ENCODE measurements at places on chromosomes 7 and 10.

- DNase-seq: no peak
These were observed 112.3 kb downstream of the SPDYE5 start for GRCh38 chr7:75604408-75604807.

GRCh38 chr10:59799421-59799820 lies 46.2 kb upstream of the MRLN start:
- no peak for DNase-seq

- DNase-seq: no peak
These were observed 20.8 kb upstream of the ERVW-1 start for GRCh38 chr7:92498557-92498956.

DNA sequence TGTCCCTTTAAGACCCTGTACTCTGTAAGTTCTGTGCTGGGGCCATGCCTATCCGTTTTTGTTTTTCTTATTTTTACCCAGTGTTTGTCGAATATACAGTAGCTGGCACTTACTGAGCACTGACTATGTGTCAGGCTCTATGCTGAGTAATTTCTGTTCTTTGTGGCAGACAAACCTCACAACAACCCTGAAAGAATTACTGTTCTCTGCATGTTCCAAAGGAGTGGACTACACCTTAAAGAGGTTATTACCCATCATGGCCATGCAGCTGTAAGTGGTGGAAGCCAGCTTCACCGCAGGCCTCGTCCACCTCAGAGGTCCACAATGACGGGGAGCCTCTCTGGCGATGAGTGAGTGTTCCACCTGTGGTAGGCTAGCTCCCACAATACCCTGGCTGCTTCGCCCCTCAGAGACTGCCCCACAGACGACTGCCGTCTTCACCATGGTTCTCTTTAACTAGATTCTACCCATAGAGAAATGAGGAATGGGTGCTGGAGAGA lies 30.1 kb upstream of the RBM20 start:
- no peak for DNase-seq

DNA sequence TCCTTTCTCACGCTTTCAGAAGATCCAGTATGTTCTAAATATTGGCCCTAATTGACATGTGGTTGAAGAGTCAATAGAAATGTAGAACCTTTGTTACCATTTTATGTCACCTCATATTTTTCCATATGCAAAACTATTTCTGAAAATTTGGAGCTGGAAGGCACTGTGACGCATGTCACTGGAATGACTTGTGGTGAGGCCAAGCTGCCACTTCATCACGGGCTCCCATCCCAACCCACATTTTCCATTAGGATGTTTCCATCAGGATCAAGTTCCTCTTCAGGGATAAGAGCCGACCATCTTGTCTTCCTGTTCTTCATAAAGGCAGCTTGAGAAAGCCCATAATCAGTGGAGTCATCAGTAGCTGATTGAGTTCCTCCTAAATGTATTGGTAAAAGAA lies 1241.7 kb downstream of the GATA3 start:
- DNase-seq: no peak

DNA sequence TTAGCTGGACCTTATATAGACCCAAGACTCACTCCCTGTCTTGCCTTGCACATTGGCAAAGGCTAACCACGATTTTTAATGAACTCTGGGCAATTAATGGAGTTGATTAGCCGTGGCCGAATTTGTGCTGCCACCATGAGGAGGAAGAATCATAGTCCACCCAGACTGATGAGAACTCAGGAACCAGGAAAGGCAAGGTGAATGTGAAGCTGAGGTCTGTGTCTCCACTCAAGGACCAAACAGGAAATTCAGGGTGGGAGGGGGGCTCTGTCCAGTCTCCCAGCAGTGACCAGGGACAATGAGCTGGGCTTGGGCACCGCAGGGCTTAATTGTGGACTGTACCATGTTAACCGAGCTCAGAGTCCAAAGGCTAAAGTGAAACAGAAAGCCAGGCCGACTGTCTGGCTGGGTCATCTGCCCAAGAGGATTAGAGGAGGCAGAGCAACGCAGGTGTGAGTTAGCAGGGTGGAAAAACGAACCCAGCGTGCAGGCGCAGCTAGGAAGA lies 127.0 kb upstream of the JCAD start:
- DNase-seq: peak; percentile 29

- peak; percentile 45 for DNase-seq
These were observed 1.2 kb downstream of the HIPK2 start for GRCh38 chr7:139776486-139777132.

- no peak for DNase-seq
These were observed 5.7 kb upstream of the GNAI1 start for GRCh38 chr7:80128918-80129317.

GRCh38 chr10:34522546-34522945 lies 292.6 kb downstream of the PARD3 start:
- DNase-seq: no peak

DNA sequence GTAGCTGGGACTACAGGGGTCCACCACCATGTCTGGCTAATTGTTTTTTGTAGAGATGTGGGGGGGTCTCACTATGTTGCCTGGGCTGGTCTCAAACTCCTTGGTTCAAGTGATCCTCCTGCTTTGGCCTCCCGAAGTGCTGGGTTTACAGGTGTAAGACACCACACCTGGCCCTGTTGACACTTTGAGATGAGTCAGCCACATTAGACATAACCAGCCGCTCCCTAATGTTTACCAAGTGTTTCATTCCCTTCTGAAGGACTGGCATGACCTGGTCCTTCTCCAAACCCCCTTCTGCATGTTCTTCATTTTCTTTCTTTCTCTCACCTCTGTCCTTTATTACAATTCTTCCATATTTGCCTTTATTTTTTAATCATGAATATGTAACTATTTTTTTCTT lies 67.8 kb downstream of the TAF3 start:
- no peak for DNase-seq

GRCh38 chr10:62076891-62077290 lies 175.4 kb downstream of the ARID5B start:
- no peak for DNase-seq

GRCh38 chr7:48144291-48144768 lies 26.9 kb upstream of the ABCA13 start:
- peak; percentile 53 for DNase-seq

DNA sequence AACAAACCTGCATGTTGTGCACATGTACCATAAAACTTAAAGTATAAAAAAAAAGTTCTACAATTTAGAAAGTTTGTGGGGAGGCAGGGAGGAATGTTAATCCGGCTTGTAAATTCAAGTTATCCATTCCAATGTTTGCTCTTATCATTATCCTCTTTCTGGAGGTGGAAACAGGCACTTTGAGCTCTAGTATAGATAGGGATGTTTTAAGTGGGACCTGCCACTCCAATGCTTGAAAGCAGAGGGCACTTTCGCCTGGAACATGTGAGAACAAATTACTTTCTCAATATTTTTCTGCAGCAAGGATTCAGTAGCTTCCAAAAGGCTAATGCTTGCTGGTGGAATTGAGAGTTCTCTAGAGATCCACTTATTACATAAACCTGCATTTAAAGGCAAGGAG lies 45.6 kb downstream of the FEZF1 start:
- DNase-seq: no peak

- no peak for DNase-seq
These were observed 4.2 kb downstream of the SUN1 start for GRCh38 chr7:836429-836828.

- peak; percentile 78 for DNase-seq
These were observed 56.8 kb upstream of the LANCL2 start for GRCh38 chr7:55308186-55308929.

- DNase-seq: no peak
These were observed 70.6 kb upstream of the RHEB start for GRCh38 chr7:151590071-151590849.

- no peak for DNase-seq
These were observed 296.0 kb upstream of the MKI67 start for GRCh38 chr10:128422190-128422589.

- no peak for DNase-seq
These were observed 105.2 kb upstream of the NOBOX start for GRCh38 chr7:144508702-144509101.

DNA sequence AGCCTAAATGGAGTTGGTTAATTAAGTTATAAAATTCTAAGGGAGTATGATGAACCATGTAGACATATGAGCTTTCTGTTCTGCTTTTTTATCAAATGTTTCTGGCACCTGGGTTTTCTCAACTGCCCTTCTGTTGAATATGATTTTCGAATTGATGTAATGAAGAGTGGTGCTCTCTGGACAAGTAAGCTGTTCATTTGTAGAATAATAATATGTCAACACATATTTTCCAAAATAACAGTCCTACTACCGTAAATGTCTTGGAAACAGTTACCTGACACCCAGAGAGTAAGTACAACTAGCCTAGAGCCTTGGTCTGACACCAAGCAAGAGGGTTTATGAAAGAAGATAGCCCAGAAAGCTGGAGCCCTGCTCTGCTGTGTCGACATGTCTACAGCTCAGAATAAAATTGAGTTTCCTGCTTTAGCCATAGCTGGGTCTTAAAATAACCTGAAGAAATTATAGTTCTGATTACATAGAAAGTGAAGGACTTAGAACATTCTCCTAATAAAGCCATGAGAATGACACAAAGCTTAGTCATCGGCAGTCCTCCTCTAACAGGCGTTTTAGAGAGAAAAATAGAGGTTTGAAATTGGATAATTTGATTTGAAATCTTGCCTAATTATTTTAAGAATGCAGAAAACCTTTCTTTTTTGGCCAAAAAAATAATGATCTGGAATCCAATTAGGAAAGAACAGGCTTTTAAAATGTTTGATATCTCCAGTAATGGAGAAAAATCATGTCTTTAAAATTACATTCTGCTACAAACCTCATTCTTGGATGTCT lies 25.1 kb downstream of the HDAC9 start:
- no peak for DNase-seq

GRCh38 chr10:4450981-4451908 lies 374.8 kb upstream of the AKR1E2 start:
- no peak for DNase-seq

DNA sequence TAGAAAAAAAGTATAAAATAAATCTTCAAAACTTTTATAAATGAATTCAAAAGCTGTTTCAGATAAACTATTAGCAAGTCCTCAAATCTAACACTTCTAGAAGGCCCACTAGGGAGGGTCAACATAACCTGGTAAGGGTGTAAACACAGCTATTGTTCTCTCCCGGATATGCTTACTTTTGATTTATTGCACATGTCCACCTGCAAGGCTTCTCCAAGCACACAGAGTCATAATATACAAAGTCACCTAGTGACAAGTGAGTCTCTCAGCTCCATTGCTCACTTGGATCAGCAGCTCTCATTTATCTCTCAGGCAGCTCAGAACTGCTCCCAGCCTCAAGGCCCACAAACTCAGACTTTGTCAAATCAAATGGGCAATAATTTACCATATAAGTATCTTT lies 44.0 kb upstream of the COL1A2 start:
- no peak for DNase-seq

- DNase-seq: no peak
These were observed 34.0 kb downstream of the SVIL start for GRCh38 chr10:29600821-29601220.

GRCh38 chr7:36929791-36930190 lies 205.5 kb upstream of the AOAH start:
- DNase-seq: no peak

- no peak for DNase-seq
These were observed 69.8 kb downstream of the MAD1L1 start for GRCh38 chr7:2162959-2163358.

GRCh38 chr7:6271694-6272440 lies 557 bp downstream of the CYTH3 start:
- no peak for DNase-seq

- DNase-seq: no peak
These were observed 328.3 kb downstream of the BICC1 start for GRCh38 chr10:58840840-58841435.

- no peak for DNase-seq
These were observed 157.4 kb upstream of the MAGI2 start for GRCh38 chr7:79610748-79611304.

- no peak for DNase-seq
These were observed 163.9 kb downstream of the CACNB2 start for GRCh38 chr10:18303851-18304801.

- DNase-seq: no peak
These were observed 177.3 kb upstream of the TNS3 start for GRCh38 chr7:47759056-47759706.

DNA sequence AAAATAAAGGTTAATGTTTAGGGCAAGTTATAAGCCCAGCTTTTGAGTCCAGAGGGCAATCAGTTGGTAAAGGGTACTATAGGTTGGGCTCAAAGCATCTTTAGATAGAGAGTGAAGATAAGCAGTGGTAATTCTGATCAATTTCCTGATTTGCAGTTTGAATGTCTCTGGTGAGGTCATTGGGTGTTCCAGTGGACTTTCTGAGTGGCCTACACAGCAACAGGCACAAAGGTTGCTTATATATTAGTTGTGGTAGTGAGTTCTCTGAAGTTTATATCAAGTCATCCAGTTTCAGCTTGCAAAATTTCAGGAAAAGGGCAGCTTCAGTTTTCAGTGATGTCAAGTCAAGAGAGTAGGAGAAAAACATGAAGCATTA lies 29.1 kb downstream of the GIMAP5 start:
- DNase-seq: no peak

GRCh38 chr7:118312966-118313365 lies 88.5 kb downstream of the ANKRD7 start:
- DNase-seq: no peak

DNA sequence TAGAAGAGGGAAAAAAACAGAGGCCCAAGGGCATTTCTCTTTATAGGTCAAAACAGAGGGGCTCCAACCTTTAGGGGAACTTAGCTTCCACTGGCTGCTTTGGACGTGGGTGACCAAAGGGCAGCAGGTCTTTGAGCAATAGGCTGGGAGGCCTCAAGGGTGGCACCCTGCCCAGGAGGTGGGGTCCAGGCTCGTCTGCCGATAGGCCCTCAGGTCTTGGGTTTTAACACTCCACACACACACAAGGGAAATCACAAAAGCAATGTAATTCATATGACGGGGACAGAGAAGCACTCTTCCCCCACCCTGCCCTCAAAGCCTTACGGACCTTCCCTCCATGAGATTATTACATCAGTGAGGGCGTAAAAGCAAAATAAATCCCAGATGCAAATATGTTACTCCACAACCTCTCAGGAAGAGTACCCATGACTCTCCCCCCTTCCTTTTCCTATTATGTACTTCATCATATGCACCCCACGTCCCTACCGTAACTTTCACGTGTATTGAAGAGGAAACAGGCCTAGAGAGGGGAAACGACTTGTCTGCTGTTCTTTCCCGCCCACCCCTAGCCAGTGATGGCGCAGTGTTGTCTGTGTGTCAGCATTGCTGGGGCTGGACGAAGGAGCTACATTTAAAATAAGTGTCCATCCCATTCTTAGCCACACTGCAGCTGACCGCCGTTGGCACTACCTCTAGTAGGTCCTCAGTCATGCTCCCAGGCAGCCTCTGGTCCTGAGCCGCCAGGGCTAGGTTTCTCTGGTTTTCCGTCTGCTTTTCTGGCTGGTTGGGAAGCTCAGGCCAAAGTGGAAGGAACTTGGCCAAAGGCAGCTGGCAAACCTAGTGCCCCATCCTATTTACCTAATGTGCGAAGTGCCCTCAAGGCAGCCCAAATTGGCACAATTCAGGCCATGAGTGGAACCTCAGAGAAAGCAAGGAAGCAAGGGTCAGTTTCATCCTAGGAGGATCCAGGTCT lies 2.1 kb downstream of the PCBD1 start:
- DNase-seq: no peak

GRCh38 chr10:131625041-131625440 lies 275.8 kb upstream of the PPP2R2D start:
- DNase-seq: no peak

- DNase-seq: no peak
These were observed 128.8 kb downstream of the PTPRN2 start for GRCh38 chr7:158458716-158459282.
